ENCODE measurements at places on chromosomes 7 and 10.

DNA sequence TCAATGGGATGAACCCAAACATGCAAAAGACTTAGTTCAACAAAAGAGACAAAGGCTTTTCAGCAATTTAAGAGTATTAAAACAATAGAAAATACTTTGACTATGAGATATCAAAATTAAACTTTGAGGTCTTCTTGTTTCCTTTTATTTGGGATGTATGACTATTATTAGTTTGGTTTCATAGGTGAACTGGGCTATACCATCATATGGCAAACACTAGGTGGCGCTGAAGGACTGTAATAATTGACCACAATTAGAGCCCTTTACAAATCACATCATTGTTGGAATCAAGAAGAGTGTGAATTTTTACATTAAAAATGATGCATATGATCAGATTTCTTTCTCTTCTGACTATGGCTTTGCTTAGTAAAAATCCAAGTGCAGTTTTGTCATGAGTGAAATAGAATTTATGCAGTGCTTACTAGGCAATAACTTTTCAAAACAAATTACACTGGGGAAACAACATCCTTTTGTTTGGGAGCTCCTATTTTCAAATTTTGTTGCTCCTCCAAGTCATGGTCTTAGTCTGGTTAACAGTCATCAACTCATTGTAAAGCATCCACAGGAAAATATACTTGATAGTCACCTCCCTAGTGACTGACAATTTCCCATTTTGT lies 14.7 kb upstream of the NXPH1 start:
- H3K27ac ChIP-seq = no peak overlapping the region
- DNase-seq = peak; percentile 41
- no peaks in the 10 kb centered on the region for H3K36me3 ChIP-seq

- H3K27me3 ChIP-seq = no peaks in the 10 kb centered on the region
- H3K4me3 ChIP-seq = no peak overlapping the region
- H3K27ac ChIP-seq = no peak overlapping the region
- DNase-seq = no peak
- no peaks in the 10 kb centered on the region for H3K4me1 ChIP-seq
Measured at GRCh38 chr7:1114088-1114487, 26.2 kb downstream of the GPER1 start.

DNA sequence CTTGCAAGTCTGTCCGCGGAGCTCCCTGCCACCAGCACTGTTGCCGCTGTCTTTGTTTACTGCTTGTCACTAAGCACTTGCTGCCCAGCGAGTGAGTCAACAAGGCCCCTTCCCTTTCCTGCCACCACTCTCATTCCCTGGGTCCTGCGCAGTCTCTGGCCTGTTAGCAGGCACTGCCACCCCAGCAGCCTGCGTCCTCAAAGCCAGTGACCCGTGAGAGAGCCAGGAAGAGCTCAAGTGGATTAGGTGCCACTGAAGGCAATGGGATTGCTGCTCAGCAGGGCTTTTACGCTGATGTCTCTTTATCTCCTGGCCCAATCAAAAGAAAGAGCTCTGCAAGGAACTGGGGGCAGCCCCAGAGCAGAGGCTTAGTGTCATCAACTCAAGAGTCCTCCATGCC lies at the start of gene FRMPD2:
FRMPD2 (minus strand) TSS at position 61 of the 400 bp plus-strand sequence. CDS start 129 bp downstream, outside the sequence.
- no peaks in the 10 kb centered on the region for H3K4me1 ChIP-seq
- no peak within 1 kb of the TSS for H3K4me3 ChIP-seq
- H3K36me3 ChIP-seq = no peaks in the 10 kb centered on the region
- peaks cover 25% of the 10 kb centered on the region for H3K27me3 ChIP-seq

- no peaks in the 10 kb centered on the region for H3K36me3 ChIP-seq
- H3K27me3 ChIP-seq = no peaks in the 10 kb centered on the region
Measured at GRCh38 chr10:67079126-67079525, 153.3 kb downstream of the LRRTM3 start.

DNA sequence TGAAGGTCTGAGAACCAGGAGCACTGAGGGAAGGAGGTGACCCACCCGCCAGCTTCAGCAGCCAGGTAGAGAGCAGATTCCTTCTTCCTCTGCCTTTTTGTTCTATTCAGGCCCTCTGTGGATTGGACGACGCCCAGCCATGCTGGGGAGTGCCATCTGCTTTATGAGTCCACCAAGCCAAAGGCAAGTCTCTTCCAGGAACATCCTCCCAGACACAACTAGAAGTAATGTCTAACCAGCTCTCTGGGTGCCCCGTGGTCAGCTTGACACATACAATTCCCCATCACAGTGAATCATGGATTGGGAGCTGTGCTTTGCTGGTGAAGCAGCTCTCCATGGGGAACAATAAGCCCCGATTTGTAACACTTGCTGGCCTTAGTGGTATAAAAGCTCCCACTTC lies 125.2 kb downstream of the CCDC3 start:
- H3K4me3 ChIP-seq = no peak overlapping the region
- no peak overlapping the region for H3K27ac ChIP-seq
- no peaks in the 10 kb centered on the region for H3K36me3 ChIP-seq

GRCh38 chr10:51010977-51011376 lies 63.3 kb upstream of the PRKG1 start:
- H3K27me3 ChIP-seq = peaks cover 21% of the 10 kb centered on the region
- H3K27ac ChIP-seq = no peak overlapping the region
- DNase-seq = no peak
- H3K36me3 ChIP-seq = no peaks in the 10 kb centered on the region
- no peak overlapping the region for H3K4me3 ChIP-seq

DNA sequence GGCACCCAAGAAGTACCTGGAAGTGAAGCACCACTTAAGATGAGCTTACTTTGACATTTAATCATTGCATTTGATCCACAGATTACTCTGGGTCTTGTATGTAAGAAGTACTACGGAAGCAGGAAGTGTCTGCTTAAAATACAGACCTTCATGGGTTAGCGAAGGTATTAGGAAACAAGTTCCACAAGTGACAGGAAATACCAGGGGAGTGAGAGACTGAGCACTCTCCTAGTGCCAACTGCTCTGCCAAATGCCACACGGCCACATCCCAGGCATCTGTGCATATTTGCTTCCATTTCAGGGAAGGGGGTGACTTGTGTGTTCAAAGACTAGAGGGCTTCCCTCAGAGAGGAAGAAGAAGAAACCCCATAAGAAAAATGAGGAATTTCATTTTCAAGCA lies 57.2 kb upstream of the ANK3 start:
- no peak overlapping the region for H3K27ac ChIP-seq
- peaks cover 9% of the 10 kb centered on the region for H3K4me1 ChIP-seq
- no peak for DNase-seq
- H3K36me3 ChIP-seq = no peaks in the 10 kb centered on the region

GRCh38 chr7:127799535-127800305 lies 147.7 kb downstream of the SND1 start:
- no peaks in the 10 kb centered on the region for H3K27me3 ChIP-seq
- peaks cover 11% of the 10 kb centered on the region for H3K4me1 ChIP-seq
- no peak for DNase-seq
- H3K36me3 ChIP-seq = no peaks in the 10 kb centered on the region

DNA sequence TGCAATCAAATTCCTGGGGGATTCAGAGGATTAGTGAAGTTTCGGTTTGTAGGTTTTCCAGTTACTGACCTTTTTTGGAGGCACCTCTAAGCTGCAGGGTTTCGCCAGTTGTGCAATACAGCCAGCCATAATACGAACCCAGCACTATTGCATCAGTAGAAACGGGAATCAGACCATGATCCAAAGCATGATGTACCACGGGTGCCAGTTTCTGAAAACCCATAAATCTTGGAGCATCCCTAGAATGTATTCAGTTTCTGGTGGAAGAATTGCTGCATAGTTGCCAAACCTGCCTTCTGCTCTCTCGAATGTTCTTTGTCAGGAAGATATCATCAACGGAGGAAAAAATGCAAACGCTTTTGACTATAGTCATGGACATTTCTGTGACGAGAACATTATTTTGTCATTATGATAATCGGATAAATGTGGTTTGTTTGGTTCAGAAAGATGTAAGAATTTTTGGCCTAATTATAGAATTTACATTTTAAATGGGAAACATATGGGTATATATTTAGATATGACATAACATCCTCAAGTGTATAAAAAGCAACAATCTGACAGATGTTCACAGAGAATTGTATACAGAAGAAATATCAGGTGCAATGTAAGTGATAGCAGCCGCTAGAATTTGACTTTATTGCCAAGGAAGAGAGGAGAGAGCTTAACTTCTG lies 186.2 kb upstream of the PRKCQ start:
- no peaks in the 10 kb centered on the region for H3K4me1 ChIP-seq
- H3K27ac ChIP-seq = no peak overlapping the region
- no peaks in the 10 kb centered on the region for H3K36me3 ChIP-seq
- DNase-seq = no peak
- H3K27me3 ChIP-seq = peaks cover 8% of the 10 kb centered on the region

DNA sequence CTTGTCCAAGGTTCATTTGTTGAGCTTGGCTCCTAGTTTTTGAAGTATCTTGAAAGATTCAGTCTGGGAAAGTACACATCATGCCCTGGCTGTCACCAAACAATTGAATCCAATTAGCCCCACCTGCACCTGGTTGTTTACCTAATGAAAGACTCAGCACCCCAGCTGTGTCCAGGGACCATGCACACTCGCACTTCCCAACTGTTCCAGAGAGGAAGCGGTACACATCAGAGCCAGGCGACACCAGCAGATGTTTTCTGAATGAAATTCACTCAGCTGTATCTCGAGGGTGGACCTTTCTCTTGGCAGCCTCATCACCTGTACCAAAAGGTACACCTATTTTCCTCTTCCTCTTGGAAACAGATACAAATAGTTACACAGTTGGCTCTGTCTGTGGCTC lies 216.4 kb upstream of the LRGUK start:
- no peaks in the 10 kb centered on the region for H3K36me3 ChIP-seq
- no peaks in the 10 kb centered on the region for H3K27me3 ChIP-seq
- no peaks in the 10 kb centered on the region for H3K4me1 ChIP-seq
- no peak overlapping the region for H3K4me3 ChIP-seq
- no peak for DNase-seq
- H3K27ac ChIP-seq = no peak overlapping the region

- no peak for DNase-seq
- peaks cover 38% of the 10 kb centered on the region for H3K27me3 ChIP-seq
- no peak overlapping the region for H3K27ac ChIP-seq
- no peaks in the 10 kb centered on the region for H3K36me3 ChIP-seq
- no peaks in the 10 kb centered on the region for H3K4me1 ChIP-seq
Measured at GRCh38 chr10:28880683-28880950, 203.3 kb downstream of the BAMBI start.

GRCh38 chr7:107981466-107981865 lies 21.5 kb downstream of the LAMB1 start:
- H3K4me1 ChIP-seq = no peaks in the 10 kb centered on the region
- H3K27me3 ChIP-seq = peaks cover 23% of the 10 kb centered on the region

GRCh38 chr7:85471740-85472139 lies 284.9 kb upstream of the SEMA3D start:
- DNase-seq = no peak
- H3K27me3 ChIP-seq = no peaks in the 10 kb centered on the region
- no peak overlapping the region for H3K27ac ChIP-seq
- no peaks in the 10 kb centered on the region for H3K36me3 ChIP-seq
- H3K4me3 ChIP-seq = no peak overlapping the region
- no peaks in the 10 kb centered on the region for H3K4me1 ChIP-seq

All from effector memory CD8-positive, alpha-beta T cell (primary cell).